Small intestine (tissue), 16 donors: ENCODE measurements at places on chromosomes 11 and 22.

DNA sequence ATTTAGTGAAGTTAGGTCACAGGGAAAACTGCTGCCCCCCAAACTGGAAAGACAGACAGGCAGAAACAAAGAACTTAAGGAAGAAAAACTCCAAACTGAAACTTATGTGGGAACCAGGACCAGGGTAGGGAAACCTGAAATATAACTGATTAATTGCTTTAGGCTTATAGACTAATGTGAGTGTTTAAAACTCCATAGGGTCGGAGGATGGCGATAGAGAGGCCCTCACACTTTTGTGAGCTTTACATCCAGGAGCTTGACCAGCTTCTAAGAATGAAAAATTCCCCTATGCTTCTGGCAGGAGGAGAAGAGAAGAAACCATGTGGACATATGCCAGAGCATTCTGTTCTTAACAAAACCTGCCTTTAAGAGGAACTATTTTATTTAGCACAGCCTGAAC is 598.6 kb downstream of the NELL1 start:
- no peak for DNase-seq

GRCh38 chr11:134846328-134847082 is 434.5 kb upstream of the B3GAT1 start:
- DNase-seq = no peak

GRCh38 chr11:61533039-61533375 is 24.5 kb downstream of the LRRC10B start:
- DNase-seq = no peak

DNA sequence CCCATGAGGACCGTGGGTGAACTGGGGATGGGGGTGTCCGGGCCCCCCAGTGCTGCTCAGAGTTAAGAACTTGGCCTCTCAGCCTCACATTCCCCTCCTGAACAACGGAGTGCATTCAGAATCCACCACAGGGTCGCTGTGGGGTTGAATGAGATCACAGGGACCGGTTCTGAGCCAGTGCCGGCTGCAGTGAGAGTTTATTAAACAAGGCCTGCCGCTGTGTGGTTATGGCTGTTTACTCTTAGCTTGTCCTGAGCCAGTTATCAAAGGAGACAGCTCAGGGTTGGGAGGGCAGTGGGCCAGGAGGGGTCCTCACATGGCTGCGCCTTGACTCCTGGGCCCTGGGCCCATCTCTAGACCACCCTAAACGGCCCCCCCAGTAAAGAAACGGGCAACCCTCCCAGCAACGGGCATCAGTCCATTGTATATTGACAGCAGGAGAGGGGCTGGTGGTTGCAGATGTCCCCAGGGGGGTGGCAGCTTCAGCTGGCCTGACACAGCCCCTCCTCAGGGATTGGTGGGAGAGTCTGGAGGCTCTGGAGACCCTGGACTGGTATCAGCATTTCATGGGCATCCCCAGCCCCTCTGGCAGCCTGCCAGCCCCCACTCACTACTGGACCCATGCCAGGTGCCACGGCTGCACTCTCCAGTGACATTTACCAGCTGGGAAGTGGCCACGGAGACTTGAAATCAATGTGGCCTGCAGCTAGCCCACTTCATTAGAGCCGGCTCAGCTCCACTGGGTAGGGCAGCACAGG is 15.1 kb upstream of the CABP7 start:
- no peak for DNase-seq

- DNase-seq = no peak
Measured at GRCh38 chr11:119661226-119661625, 67.8 kb downstream of the NECTIN1 start.

GRCh38 chr22:37626556-37627075 is 12.9 kb upstream of the SH3BP1 start:
- no peak for DNase-seq

- DNase-seq = peak; percentile 80
Measured at GRCh38 chr11:9606809-9607510, 33.5 kb downstream of the WEE1 start.

GRCh38 chr11:19698493-19699292 is 13.9 kb upstream of the NAV2 start:
- DNase-seq = no peak

DNA sequence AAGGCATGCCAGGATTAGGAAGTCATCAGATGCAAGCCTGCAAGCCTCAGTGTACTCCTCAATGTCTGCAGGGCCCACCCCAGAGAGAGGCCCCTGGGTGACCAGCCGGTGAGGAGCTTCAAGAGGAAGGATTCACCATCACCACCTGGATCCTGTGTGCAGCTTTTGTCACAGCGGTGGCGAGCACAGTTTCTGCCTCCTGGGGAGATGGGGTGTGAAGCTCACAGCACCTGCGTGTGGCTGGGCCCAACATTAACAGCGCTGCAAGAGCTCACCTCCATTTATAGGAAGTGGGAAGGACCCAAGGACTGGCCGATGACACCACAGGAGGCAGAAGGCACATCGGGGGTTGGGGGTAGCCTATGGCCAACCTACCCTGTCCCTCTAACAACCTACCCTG is 235.3 kb downstream of the CTTN start:
- no peak for DNase-seq

- peak; percentile 52 for DNase-seq
Measured at GRCh38 chr11:73308961-73309919, 1.2 kb downstream of the ARHGEF17 start.

GRCh38 chr11:34353881-34354280 is 3.9 kb downstream of the ABTB2 start:
- no peak for DNase-seq

GRCh38 chr11:8297781-8298440 is 34.2 kb upstream of the LMO1 start:
- DNase-seq = no peak

DNA sequence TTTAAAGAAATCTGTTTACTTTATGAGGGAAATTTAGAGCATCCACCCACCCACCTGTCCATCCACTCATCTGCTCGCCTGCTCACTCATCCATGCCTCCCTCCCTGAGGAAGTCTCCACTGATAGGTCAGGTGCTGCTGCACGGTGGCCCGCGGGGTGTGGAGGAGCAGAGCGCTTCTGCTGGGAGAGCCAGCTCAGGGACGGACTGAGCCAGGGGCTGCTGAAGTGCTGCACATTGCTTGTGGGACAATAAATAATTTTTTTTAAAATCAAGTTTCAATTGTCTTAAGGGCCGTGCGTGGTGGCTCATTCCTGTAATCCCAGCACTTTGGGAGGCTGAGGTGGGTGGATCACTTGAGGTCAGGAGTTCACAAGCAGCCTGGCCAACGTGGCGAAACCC is 148.9 kb downstream of the TBC1D22A start:
- no peak for DNase-seq

DNA sequence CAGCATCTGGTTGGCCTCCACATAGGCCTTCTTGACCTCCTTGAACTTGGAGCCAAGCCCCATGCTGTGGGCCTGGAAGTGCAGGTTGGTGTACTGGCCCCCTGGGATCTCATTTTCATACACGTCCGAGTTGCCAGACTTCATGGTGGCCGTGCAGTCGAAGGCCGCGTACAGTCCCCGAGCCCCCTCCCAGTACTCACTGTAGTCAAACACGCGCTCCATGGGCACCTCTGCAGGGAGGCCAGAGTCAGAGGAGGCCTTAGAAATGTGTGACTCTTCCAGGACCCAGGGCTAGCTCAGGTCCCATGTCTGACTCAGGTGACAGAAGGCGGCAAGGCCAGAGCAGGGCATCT is 6.7 kb upstream of the LRFN4 start:
- no peak for DNase-seq

GRCh38 chr11:131688048-131688693 is 317.8 kb downstream of the NTM start:
- peak; percentile 56 for DNase-seq

DNA sequence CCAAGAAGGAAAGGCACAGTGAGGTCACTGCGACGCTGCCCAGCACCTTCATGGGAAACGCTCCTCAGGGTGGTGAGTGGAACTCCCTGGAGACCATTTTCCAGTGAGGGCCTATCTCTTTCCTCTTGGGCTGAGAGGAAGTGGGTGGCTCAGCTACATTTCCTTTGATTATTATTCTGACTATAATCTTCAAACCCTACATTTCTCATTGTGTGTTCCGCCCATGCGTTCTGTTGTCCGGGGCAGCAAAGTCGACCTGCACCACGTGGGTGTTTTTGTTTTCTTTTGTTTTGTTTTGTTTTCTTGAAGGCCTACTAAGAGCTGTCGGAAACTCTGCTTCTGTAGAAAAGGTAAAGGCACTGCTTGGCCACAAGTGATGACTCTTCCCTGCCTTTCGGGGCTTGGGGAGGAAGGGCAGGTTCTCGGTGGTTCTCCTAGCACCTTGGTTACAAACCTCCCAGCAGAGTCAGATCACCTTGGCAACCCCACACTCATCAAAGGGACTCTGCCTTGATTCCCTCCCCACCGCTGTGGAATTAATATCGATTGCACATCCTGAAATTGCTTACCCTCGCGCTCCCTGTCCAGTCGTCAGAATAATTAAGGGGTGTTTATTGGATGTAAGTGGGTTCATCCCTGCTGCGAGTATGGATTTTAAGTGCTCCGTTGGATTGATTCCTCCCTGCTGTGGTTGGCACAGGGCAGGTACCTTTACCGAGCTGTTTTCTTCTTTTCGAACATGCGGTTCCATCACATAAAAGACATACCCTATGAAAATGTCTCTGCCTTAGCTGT is 7.3 kb downstream of the PARVB start:
- no peak for DNase-seq

GRCh38 chr22:23306438-23306921 is 126.2 kb downstream of the BCR start:
- DNase-seq = no peak

GRCh38 chr22:47452184-47452583 is 689.7 kb downstream of the TBC1D22A start:
- DNase-seq = no peak

DNA sequence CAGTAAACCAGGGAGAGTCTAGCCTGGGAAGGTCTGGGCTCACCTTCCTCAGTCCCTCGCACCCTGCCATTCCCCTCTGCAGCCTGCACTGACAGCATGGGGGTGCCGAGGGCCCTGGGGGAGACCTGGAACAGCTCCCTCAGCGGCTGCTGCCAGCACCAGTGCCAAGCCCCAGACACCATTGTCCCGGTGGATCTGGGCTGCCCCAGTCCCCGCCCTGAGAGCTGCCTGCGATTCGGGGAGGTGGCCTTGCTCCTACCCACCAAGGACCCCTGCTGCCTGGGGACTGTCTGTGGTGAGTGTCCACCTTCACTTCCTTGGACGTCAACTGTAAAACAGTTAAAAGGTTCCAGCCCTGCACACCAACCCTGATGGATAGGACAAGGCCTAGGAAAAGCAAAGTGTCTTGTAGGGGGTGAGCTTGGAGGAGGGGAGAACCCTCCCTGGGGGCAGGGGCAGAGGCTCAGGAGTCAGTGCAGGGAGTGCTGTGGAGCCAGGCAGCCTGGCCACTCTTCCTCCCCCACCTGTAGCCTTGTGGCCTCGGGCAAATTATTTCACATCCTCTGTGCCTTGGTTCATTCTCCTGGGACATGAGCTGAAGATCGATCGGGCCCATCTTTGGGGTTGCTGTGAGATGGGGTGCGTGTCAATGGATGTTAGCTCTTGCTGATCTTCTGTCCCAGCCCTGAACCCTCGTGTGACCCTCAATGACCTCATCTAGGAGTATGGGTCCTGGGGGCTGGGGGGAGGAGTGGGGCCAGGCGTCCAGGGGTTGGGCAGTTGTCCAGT is 85.2 kb upstream of the MYOD1 start:
- no peak for DNase-seq

GRCh38 chr22:44645531-44645930 is 56.5 kb upstream of the PRR5 start:
- DNase-seq = no peak

DNA sequence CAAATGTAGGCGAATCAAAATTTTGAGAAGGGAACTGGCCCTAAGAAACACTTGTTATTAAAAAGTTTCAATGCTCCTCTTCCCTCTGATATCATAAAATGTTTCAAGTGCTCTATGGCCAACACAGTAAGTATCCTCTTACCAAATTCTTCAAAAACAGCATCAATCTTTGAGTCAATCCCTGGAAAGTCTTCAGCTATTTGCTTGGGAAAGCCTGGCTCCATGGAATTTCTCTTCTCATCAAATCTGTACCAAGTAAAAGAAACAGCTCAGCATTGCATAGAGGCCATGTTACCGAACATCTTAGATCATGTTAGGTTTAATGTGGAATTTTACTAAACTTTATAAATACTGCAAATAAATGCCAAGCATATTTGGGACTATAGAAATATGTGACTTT is 6.3 kb downstream of the MMP3 start:
- no peak for DNase-seq

DNA sequence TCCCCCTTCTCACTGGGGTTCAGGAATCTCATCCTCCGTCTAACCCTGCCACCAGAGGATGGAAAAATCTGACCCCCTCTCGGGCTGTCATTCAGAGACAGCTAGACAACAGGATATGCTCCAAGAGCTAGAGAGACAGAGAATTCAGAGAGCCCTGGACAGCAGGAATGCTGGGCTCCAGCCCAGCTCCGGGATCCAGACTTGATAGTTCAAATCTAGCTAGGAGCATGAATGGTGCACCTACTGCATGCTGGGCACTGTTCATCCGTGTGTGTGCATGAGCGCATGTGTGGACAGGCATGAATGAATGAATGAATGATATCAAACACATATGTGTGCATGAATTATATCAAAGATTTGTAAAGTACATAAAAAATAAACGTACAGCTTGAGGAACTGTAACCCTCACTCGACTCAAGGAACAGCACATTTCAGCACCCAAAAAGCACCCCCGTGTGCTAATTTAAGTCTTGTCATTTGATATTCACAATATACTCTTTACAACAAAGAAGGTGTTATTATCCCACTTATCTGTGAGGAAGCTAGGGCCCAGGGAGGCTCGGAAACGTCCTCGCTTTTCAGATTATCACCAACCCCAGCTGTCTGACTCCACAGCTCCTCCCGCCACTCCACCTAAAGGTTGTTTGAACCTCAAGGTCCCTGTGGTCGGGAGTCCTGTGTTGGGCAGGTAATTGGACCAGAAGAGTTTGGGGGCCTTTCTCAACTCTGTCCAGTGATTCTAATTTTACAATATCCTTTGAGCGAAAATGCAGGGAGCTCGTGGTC is 640 bp upstream of the VSIG10L2 start:
- DNase-seq = no peak

DNA sequence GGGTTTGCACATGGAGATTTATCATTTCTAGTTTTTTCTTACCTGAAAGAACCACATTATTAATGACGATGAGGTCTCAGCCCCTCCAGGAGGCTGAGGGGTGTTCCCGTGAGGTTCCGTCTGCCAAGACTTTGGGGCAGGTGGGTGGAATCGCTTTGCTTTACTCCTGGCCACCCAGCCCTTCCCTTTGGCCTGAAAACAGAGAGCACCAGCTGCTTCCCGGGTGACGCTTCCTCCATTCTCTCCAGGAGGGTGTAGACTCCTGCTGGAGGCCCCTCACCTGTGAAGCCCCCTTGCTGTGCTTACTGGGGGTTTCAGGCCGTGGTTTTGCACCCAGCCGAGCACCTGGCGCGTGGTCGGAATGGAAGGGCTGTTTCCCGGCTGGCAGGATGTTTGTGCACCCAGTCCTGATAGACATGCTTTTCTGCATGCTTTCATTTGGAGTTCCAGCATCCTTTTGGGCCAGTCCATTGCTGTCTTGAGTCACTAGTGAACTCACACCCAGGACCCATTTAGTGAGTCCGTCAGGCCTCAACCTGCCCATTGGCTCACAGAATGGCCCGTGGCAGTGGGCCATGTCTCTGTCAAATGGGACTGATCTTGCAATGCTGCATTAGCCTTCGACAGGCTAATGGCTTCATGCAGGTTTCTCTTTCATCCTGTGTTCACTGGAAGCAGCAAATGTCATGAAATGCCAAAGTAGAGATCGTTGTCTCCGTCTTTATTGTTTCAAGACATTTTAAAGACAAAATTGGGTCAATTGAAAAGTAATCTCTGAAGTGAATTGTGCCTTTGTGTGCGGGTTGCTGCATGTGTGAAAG is 360.8 kb downstream of the TBC1D22A start:
- no peak for DNase-seq
